Stomach (tissue), 19 donors: ENCODE measurements at places on chromosomes 1 and 21.

DNA sequence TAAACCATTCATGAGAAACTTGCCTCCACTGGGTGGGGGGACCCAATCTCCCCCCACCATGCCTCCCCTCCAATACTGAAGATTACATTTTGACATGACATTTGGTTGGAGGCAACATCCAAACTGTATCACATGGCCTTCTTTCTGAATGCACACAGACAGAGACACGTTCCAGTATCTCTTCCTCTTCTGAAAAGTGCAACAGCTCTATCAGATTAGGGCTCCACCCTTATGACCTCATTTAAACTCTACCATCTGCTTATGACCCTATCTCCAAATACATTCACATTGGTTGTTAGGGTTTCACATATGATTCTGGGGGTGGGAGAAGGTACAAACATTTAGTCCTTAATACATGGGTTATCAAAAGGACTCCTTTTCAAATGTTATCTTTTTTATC, 481.8 kb upstream of the NFIA start:
- DNase-seq, result no peak

- DNase-seq, result no peak
Observed at GRCh38 chr1:89274411-89274857, 1.8 kb upstream of the GBP5 start.

DNA sequence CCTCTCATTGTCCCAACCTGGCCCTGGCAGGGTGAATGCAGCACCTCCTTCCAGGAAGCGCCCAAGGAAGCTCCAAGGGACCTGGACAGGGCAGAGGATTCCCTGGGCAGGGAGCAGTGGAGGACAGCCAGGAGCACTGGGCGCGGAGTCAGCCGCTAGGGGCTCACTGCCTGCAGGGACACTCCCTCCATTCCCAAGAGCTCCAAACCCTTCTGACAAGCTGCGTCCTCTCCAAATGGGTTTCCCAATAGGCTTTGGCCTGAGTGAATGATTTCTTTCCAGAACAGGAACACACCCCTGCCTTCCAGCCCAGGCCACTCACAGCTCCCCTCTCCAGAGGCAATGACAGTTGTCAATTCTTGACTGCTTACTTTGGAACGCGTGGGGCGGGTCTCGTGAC, 128.5 kb upstream of the EDN2 start:
- DNase-seq, result no peak

GRCh38 chr1:71269818-71270217, 189.0 kb upstream of the ZRANB2 start:
- no peak for DNase-seq

DNA sequence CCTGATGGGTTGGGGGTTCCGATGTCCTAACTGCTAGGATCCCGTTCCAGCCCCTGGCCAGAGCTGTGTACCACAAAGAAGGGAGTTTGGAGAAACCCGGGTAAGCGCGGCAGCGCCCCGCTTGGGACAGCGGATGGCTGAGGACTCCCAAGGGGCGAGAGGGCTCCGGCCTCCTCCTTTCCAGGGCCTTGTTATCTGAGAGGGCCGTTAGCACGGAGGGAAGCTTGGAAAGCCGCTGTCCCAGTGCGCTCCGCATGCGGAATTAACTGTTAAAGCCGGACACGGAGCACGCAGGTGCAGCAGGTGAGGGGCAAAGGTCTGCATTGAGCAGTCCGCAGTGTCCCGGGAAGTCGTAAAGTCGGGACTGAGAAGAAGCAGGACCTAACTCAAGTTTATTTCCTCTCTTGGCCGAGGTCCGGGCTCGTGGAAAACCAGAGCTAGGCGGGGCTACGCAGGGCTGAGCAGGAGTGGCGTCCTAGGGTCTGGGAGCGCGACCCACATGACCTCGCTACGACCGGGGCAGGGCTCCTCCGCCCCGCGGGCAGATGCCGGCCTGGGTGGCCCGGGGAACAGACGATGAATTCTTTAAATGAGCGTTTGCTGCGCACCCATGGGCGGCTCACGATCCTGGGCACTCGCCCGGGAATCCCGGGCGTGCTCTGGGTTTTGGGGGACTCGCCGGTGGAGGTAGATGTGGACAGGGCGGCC, 4.5 kb downstream of the LHX4 start:
- DNase-seq, result peak; percentile 32

- no peak for DNase-seq
Observed at GRCh38 chr1:206682111-206682510, 2.6 kb upstream of the MAPKAPK2 start.
